ENCODE measurements at places on chromosomes 6 and 20.

DNA sequence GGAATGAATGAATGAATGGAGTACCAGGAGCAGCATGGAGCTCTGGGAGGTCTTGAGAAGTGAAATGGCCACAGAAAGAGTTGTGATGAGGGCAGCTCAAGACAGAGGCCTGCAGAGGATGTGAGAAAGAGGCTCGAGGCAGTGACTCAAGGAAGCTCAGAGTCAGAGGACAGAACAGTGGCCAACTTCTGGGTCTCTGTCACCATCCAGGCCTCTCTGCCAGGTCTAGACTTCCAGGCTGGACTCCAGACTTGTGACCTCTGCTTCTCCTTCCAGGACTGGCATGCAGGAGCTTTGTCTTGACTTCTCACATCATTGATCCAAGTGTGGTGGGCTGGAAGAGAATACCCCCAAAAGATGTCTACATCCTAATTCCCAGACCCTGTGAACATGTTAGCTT is 119.8 kb downstream of the TOX2 start:
- DNase-seq: no peak

- peak; percentile 10 for DNase-seq
These were observed 42.0 kb upstream of the LY86 start for GRCh38 chr6:6546318-6547109.

GRCh38 chr6:32192608-32193039 is at the start of gene GPSM3:
Gene GPSM3 (minus strand): TSS chr6:32192643. CDS start chr6:32192513, 130 bp downstream.
- peak; percentile 69 for DNase-seq

DNA sequence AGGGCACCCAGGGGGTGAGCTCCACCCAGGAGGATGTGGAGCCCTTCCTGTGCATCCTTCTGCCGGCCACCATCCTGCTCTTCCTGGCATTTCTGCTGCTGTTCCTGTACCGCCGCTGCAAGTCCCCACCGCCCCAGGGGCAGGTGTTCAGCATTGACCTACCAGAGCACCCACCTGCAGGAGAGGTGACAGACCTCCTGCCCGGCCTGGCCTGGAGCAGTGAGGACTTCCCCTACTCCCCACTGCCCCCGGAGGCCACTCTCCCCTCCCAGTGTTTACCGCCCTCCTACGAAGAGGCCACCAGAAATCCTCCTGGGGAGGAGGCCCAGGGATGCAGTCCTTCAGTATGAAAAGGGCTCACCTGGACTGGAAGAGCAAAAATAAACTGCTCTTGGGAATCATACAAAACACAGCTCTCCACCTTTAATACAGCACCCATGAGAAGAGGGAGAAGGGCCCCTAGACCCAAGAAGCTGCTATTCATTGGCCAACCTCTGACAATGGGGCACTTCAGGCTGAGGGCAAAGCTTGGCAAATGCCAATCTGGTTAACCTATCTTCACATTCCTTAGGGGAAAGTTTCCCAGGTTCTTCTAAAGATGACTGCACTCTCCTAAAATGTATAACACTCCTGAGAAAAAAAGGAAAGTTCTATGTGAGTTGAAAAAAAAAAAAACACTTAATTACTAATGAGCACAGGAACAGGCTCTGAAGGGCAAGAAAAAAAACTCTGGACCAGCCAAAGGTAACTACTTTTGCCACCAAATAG is 5.0 kb downstream of the SMIM28 start:
- no peak for DNase-seq

DNA sequence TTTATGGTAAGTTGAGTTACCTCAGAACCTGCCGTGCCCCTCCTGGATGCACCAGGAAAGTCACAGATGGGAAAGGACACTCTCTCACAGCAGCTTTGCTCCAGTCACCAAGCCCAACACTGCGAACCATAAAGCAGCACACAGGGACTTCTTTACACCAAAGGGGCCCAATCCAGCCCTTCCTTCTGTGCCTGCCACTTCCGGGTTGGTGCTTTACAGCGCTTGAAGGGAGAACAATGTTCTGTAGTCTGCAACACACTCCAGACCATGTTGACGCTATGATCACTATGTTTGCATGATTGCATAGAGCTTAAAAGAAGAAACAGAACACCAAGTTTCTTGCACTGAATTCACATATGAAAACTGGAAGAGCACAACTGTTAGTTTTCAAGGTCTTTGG is 57.1 kb downstream of the SERAC1 start:
- no peak for DNase-seq

GRCh38 chr20:36246401-36246800 is 10.1 kb downstream of the AAR2 start:
- DNase-seq: no peak

GRCh38 chr20:41234546-41234945 is 83.0 kb downstream of the ZHX3 start:
- DNase-seq: no peak

GRCh38 chr20:32519381-32519730 is 65.8 kb downstream of the NOL4L start:
- no peak for DNase-seq
